Ureter (tissue), 1 donor: ENCODE measurements at places on chromosomes 5 and 9.

DNA sequence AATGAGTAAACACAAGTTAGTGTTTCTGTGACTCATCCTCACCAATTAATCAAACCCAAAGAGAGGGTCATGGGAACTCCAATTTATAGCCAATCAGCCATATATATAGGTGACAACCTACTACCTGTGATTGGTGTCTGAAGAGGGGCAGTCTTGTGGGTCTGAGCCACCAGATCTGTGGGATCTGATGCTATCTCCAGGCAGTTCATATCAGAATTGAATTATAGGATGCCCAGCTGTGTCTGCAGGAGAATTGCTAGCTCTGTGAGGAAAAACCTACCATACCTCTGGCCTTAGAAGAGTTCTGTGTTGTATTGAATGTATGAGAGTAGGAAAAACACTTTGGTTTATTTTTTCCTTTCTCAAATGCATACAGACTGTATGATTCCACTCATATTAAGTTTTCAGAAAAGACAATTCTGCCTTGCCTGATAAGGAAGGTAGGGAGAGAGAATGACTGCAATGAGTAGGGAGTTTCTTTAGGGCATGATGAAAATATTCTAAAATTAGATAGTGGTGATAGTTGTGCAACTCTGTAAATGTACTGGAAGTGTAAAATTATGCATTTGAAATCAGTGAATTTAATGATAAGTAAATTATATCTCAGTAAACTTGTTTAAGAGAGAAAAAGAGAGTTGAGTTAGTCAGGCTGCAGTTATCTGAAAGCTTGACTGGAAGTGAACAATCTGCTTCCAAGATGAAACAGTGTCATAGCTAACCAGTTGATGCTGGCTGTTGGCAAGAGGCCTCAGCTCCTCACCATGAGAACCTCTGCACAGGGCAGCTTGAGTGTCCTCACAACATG is 274.9 kb downstream of the AUH start:
- DNase-seq, result no peak

DNA sequence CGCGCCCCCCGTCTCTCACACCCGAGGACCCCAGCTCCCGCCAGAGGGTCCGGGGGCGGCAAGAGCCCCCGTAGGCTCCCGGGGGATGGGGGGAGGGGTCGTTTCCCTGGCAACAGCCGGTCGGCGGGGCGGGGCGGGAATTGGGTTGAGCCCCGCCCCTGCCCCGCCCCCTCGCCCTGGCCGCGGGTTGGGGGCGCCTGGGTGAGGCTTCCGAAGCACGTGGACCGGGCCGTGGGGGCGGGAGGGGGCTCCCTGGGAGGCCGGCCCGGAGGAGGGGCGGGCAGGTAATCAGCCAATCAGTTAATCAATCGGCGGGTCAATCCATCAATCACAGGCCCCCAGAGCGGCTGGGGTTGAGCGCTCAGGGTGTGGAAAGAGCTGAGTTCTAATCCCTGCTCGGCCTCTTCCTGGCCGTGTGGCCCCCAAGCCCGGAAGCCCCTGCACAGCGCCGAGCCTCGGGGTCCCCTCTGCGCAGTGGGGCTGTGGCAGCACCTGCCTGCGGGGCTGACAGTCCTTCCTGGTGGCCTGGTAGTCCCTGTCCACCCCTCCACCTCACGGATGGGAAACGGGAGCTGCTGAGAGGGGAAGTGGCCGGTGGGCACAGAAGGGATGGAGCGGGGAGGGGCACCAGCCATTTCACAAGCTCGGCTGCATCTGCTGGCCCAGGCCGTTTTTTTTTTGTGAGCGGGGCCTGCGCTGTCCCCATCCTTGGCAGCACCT is 174.2 kb upstream of the IER5L start:
- no peak for DNase-seq

- DNase-seq, result no peak
Measured at GRCh38 chr5:138702166-138703077, 50.8 kb upstream of the CTNNA1 start.

- no peak for DNase-seq
Measured at GRCh38 chr9:137220317-137221094, 1.5 kb downstream of the RNF208 start.

DNA sequence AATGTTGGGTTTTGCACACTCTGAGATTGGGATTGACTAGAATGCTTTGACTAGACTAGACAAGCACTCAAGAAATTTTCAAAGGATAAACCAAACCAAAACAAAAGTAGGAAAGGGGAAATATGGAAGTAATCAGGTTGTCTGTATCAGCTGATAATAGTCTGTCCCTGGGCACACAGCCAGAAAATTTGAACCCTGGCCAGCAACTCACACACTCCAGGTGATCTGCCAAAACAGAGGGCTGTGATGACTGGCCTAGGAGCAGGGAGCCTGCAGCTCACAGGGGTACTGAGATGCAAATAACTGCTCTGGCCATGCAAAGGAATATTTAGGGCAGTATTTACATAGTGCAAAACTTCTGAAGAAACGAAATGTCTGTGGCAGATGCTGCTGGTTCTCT is 112.3 kb upstream of the SMIM23 start:
- no peak for DNase-seq

DNA sequence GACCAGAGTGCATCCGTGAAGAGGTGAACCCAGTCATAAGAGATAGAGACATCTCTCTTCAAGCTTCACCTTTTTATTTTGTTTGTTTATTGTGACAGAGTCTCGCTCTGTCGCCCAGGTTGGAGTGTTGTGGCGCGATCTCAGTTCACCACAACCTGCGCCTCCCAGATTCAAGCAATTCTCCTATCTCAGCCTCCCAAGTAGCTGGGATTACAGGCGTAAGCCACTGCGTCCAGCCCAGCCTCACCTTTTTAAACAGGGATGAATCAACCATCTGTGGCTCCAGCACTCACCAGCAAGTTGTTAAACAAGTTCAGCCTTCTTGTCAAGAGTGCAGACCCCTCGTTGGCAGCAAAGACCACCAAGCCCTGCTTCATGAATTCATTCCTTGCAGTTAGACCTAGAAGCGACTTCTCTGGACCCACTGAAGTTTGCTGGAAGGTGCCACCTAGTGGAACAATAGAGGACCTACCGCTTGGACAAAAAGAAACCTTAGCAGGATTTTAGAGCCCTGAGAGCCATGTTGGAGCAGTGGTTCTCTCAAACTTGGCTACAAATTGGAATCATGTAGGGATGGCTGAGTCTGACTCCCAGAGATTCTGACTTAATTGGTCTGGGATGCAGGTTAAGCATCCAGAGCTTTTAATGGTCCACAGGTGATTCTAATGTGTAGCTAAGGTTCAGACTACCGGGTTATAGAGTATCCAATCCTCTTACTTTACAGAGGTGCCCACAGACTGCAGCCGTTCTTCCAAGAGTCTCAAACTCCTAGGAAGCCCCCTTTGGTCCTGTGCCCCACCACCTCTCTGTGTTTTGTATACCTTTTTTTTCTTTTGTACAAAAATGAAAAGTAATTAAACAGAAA is 10.5 kb upstream of the GALNT10 start:
- DNase-seq, result peak; percentile 56

- DNase-seq, result no peak
Measured at GRCh38 chr9:36207016-36207415, 16.3 kb downstream of the CLTA start.

GRCh38 chr9:81508476-81508875 is 180.9 kb downstream of the TLE1 start:
- DNase-seq, result no peak

DNA sequence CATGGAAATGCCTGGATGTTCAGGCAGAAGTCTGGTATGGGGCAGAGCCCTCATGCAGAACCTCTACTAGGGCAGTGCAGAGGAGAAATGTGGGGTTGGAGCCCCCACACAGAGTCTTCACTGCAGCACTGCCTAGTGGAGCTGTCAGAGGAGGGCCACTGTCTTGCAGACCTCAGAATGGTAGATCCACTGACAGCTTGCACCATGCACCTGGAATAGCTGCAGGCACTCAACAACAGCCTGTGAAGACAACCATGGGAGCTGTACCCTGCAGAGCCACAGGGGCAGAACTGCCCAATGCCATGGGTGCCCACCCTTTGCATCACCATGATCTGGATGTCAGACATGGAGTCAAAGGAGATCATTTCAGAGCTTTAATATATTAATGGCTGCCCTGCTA is 36.9 kb downstream of the TRIP13 start:
- peak; percentile 14 for DNase-seq

DNA sequence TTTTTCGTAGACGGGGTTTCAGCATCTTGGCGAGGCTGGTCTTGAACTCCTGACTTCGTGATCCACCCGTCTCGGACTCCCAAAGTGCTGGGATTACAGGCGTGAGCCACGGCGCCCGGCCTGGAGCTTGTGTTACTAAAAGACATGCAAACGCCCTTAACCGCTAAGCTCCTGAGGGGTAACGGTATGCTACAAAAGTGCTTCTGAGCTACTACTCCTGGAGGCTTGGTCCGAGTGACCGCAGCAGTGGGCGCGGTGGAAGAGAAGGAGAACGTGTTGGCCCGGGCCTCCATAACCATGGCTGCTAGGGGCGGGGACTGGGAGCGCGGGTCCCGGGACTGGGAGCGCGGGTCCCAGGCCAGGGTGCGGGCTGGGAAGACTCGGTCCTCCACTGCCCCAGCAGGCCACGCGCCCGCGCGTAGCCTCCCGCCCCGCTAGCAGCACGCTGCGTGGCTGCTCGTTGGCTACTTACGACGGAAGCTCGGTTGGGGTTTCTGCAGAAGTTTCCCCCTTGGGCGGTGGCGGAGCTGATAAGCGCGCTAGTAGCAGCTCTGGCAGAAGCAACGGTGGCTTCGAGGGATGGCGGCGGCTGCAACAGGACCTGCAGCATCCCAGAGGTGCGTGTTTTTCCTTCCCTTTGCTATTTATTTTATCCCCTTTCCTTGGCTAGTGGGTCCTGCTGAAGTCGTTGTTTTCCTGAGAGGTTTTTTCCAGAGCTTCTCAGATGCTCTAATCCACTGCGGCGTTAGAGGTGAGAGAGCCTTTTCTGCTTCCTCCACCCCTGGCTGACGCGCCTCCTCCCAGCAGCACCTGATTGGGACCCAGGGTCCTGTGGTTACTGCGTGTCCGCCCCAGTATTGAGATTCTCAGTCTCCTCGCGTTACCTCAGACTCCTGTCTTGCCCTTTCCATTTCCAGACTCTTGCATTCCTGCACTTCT is 69.2 kb upstream of the CCDC180 start:
- peak; percentile 83 for DNase-seq

DNA sequence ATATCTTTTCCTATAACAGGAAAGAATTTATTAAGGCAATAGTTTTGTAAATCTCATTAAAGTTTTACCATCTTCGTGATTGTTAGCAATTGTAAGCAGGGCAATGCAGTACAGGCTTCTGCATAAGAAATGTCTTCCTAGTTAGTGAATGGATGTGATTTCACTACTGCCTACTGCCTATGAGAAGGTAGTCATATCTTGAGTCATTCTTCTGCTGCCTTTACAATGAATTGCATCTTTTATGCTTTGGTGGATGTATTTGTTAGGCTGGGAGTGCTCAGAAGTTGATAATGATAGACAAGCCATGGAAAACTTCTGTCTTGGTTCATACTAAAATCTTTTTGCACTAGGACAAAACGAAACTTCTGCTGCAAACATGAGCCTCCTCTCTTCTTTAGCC is 128.0 kb downstream of the ADAMTSL1 start:
- no peak for DNase-seq

GRCh38 chr9:129745200-129745599 is 7.6 kb downstream of the PTGES start:
- no peak for DNase-seq

DNA sequence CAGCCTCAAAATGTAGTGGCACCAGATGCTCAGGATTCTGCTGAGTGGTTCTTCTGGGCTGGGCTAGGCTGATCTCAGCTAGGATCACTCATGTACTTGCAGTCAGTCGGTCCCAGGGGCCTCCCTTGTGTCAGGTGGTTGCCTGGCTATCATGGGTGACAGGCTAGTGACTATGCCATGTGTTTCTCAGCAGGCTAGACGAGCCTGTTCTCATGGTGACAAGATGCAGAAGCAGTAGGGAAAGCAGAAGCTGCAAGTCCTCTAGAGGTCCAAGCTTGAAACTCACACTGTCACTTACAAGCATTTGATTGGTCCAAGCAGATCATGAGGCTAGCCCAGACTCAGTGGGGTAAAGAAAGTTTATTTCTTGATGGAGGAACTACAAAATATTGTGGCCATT is 15.2 kb upstream of the KCNMB1 start:
- no peak for DNase-seq

GRCh38 chr5:115842089-115842935 is 577 bp downstream of the AP3S1 start:
- peak; percentile 51 for DNase-seq

DNA sequence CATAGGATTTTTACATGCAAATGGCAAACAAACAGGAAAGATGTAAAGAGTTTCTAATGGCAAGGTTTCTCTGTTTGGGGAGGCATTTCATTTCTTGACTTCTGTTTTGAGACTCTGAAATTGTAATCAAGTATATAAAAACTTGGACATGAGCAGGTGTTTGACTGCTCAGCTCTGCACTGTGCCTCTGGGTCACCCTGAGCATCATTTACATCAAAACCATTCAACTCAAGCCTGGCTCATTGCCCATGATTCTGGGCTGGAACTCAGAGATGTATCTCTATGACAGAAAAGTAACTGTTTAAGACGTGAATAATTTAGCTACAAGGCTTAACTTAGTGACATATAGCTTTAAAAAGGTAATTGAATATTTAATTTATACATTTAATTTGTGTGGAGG is 1402.4 kb upstream of the NUDT12 start:
- no peak for DNase-seq

- no peak for DNase-seq
Measured at GRCh38 chr5:65512170-65512937, 30.6 kb upstream of the ADAMTS6 start.

GRCh38 chr9:116275418-116276195 is 122.0 kb downstream of the PAPPA start:
- no peak for DNase-seq

DNA sequence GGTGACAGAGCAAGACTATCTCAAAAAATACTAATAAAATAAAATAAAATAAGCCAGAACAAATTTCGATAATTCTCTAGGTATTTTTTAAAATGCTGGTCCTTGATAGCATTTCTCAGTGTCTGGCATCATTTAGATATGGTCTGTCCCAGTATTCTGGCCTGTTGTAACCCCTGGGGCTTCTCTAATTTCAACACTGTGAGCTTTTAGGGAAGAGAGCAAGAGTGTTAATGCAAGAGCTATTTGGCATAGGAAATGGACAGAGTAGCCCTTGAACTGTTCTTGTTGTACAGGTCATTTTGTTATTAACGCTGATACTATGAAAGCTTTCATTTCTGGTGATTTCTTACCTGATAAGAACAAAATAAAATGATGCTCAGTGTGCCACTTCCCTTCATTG is 112.2 kb upstream of the ZNF608 start:
- DNase-seq, result no peak

GRCh38 chr9:132062806-132063205 is 16.9 kb downstream of the MED27 start:
- no peak for DNase-seq

DNA sequence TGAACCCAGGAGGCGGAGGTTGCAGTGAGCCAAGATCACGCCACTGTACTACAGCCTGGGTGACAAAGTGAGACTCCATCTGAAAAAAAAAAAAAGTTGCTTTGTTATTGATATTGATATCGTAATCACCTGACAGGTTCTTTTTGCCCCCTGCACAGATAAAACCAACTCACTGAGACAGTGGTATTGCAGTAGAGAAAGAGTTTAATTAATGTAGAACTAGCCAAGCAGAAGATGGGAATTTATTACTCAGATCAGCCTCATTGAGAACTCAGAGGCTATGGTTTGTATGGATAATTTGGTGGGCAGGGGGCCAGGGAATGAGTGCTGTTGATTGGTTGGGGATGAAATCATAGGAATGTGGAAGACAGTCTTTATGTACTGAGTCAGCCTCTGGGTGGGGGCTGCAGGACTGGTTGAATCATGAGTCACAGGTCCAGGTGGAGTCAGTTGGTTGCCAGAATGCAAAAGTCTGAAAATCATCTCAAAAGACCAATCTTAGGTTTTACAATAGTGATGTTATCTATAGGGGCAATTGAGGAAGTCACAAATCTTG is 35.8 kb upstream of the MEGF10 start:
- DNase-seq, result no peak

GRCh38 chr5:129410488-129410887 is 49.6 kb upstream of the ADAMTS19 start:
- no peak for DNase-seq
